ENCODE measurements at places on chromosomes 6 and 20. TPM values are rescaled to one million over a fixed set of nuclear protein-coding genes. Genes with fewer than 3 reads are reported as not detected.

Gene PPP1R16B
- total RNA-seq: 6.3 TPM

Gene MAP3K7
- 20.6 TPM for total RNA-seq

Gene RSPH4A
- total RNA-seq: not detected

Gene DEFB132
- not detected for total RNA-seq

Gene PREX1
- 11.2 TPM for total RNA-seq

Gene FNDC11
- total RNA-seq: 0.14 TPM

Gene SIRPD
- total RNA-seq: not detected

Gene FAM83B
- 0.63 TPM for total RNA-seq

Gene GFOD1
- 51.6 TPM for total RNA-seq

Gene MYT1
- 0.11 TPM for total RNA-seq

Gene SLC26A8
- not detected for total RNA-seq

Gene RFX6
- not detected for total RNA-seq

Gene CGA
- not detected for total RNA-seq

Gene SNPH
- total RNA-seq: 11.2 TPM

Gene GRM4
- not detected for total RNA-seq

Gene OGFR
- 19.2 TPM for total RNA-seq

Gene GSTA3
- total RNA-seq: not detected

Gene MOCS1
- 28.6 TPM for total RNA-seq

Gene VGLL2
- total RNA-seq: 2.4 TPM

Gene SUMO4
- 0.27 TPM for total RNA-seq

Gene OR2H1
- not detected for total RNA-seq

Gene TP53TG5
- 0.80 TPM for total RNA-seq

Gene LY6G5B
- 4.4 TPM for total RNA-seq

Gene BIRC7
- 0.27 TPM for total RNA-seq

Gene PRR18
- total RNA-seq: not detected

Gene MYO6
- 5.0 TPM for total RNA-seq

Gene EMILIN3
- 4.2 TPM for total RNA-seq

Gene AK9
- 12.6 TPM for total RNA-seq

Gene BTNL2
- total RNA-seq: not detected

Gene POU5F1
- 0.69 TPM for total RNA-seq

Gene IL22RA2
- not detected for total RNA-seq

Gene USP49
- 0.71 TPM for total RNA-seq

Gene DLK2
- 3.3 TPM for total RNA-seq

Gene SOX18
- total RNA-seq: 30.5 TPM

Gene POLR1H
- 17.5 TPM for total RNA-seq

Gene ARHGAP40
- not detected for total RNA-seq

Gene EYS
- 0.08 TPM for total RNA-seq

Gene LCA5
- total RNA-seq: 1.8 TPM

Gene CALHM4
- total RNA-seq: not detected

Gene C6orf141
- total RNA-seq: 0.41 TPM

Gene FAM217A
- not detected for total RNA-seq

Gene FOXF2
- 0.30 TPM for total RNA-seq

Gene SHLD1
- 5.7 TPM for total RNA-seq

Gene CAPN11
- 0.25 TPM for total RNA-seq

Gene TCF15
- total RNA-seq: 11.1 TPM

Gene CTCFL
- total RNA-seq: not detected

Gene OR2J3
- total RNA-seq: not detected

Gene KCNK16
- not detected for total RNA-seq

Gene PHACTR3
- total RNA-seq: 4.3 TPM

Gene NRSN1
- total RNA-seq: not detected

Gene TFAP2A
- total RNA-seq: 0.66 TPM

Gene KIF16B
- total RNA-seq: 16.4 TPM

Measured in left ventricle myocardium inferior (tissue), 1 donor.